ENCODE measurements at places on chromosomes 7 and 10.

DNA sequence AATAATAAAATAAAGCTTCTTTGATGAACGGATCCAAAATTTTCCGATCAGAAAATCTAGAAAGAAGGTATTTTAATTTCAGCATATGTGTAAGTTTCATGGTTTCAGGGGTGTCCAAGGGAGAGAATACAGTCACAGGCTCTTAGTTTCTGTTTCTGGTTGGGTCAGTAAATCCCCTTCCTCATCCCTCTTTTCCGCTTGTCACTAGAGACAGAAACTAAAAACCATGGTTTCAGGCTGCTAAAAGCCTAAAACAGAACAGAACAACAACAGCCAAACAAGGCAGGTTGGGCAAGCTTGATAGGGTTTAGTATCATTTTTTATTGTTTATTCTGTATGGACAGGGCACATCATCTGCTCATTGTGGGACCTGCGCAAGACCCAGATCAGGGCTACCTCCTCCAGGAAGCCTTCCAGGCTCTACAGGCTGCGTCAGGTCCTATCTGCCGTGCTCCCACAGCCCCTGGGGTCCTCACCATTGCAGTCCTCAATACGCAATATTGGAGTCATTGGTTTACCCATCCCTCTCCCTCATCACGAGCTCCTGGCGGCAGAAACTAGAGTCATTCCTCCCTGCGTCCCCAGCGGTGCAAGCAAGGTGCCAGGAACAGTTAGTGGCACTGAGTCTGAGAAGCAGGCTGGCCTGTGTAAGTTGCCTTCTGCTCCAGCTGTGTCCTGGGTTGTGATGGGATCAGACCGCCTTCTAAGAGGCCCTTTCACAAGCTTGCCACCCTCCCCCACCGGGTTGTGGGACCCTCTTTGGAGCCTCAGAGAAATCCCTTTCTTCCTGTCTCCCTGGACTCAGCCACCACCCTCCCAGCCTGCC lies 70.2 kb upstream of the CUX1 start:
- no peak for DNase-seq

GRCh38 chr7:37234928-37235327 lies 213.7 kb downstream of the ELMO1 start:
- DNase-seq, result no peak

DNA sequence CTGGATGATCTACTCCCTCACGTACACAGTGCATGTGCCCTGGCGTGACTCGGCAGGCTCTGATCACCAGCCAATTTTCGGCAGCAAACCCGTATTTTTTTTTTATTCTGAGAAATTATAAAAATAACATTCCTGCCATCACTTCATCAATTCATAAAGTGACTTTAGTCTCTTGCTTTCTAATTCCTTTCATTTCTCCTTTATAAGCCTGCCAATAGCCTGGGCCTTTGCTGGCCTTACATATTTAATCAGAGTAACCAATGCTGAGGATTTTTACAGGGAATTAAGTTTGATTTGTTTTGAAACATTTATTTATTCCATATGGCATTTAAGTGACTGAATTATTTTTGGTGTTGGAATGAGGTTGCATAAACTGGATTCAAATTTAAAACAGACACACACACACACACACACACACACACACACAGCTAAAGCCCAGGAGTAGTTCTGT lies 140.8 kb downstream of the ETV1 start:
- DNase-seq, result no peak

GRCh38 chr7:66549466-66549865 lies 79.2 kb upstream of the KCTD7 start:
- no peak for DNase-seq

DNA sequence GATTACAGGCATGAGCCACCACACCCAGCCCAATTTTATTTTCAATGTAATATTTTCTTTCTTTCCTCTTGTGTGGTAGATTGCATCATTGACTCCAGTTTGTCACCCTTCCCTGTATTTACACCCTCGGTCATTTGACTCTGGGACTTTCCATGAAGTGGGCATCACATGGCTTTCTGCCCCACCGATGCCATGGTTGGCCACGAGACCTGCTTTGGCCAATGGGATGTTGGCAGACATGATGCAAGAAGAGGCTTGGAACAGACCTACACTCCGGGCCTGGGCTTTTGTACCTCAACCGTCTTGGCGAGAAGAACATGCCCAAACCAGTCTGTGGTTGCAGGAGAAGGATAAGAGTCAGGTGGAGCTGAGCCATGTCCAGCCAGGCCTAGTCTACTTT lies 38.8 kb upstream of the CACUL1 start:
- DNase-seq, result no peak
